ENCODE measurements at places on chromosomes 3 and 15.
A peak's percentile ranks its signal among the peaks of the same experiment; 100 is the strongest.

DNA sequence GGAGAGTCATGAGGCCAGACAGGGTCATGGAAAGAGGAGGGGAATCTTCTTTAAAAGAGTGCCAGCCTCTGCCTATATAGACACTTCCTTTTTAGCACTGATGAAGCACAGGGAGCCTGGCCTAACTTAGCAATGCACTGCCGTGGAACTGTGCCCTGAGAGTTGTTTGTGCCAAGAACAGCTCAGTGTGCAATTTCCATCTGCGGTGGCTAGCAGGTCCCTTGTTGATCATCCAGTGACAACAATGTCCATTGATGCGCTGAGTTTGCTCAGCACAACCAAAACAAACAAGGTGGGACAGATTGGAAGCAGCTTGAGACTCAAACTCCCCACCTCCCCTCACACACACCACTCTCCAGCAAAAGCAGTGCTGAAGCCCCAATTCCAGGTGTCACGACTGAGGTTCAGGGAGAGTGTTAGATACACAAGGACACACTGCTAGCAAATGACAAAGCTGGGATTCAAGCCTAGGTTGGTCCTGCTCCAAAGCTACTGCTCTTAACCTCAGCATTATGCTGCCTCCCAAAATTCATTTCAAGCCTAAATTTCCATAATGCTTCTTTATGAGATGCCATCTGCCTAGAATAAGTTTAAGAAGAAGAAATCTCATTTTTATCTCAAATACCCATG lies 316.6 kb upstream of the UBE2E2 start:
- no peak for DNase-seq

DNA sequence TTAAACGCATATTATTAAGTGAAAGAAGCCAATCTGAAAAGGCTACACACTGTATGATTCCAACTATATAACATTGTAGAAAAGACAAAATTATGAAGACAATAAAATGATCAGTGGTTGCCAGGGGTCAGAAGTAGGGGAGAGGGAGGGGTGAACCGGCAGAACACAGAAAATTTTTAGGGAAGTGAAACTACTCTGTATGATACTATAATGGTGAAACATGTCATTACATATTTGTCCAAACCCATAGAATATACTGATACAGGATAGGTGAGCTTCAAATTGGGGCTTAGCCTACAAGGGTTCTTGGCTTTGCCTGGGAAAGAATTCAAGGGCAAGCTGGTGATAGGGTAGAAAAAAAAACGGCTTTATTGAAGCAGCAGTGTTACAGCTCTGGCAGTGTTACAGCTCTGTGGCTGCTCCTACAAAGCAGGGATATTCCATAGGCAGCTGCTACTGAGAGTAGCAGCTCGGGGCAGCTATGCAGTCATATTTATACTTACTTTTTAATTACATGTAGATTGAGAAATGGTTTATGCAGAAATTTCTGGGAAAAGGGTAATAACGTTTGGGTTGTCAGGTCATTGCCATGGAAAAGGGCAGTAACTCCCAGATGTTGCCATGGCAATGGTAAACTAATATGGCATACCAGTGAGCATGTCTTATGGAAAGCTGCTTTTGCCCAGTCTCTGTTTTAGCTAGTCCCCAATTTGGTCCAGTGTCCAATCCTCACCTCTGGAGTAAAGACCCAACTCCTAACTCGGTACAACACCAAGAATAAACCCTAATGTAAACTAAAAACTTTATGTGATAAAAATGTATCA lies 125.1 kb upstream of the SLC25A36 start:
- no peak for DNase-seq

DNA sequence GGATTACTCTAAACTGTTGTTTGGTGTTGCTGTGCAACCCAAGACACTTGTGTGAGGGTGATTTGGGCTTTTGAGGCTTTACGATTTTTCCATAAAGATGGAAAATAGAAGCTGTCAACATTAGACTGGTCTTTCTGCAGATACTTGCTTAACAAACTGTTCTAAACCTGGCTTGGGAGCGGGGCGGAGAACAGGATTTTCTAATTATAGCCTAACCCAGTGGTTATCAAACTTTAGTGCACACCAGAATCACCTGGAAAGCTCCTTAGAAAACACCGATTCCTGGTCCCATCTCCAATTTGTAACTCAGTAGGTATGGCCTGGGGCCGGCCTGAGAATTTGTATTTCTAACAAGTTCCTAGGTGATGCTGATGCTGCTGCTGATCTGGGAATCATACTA lies 19.0 kb downstream of the GPR156 start:
- no peak for DNase-seq

DNA sequence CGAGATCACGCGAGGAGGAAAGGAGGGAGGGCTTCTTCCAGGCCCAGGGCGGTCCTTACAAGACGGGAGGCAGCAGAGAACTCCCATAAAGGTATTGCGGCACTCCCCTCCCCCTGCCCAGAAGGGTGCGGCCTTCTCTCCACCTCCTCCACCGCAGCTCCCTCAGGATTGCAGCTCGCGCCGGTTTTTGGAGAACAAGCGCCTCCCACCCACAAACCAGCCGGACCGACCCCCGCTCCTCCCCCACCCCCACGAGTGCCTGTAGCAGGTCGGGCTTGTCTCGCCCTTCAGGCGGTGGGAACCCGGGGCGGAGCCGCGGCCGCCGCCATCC lies 1.1 kb upstream of the SETD5 start:
- peak; percentile 91 for DNase-seq

DNA sequence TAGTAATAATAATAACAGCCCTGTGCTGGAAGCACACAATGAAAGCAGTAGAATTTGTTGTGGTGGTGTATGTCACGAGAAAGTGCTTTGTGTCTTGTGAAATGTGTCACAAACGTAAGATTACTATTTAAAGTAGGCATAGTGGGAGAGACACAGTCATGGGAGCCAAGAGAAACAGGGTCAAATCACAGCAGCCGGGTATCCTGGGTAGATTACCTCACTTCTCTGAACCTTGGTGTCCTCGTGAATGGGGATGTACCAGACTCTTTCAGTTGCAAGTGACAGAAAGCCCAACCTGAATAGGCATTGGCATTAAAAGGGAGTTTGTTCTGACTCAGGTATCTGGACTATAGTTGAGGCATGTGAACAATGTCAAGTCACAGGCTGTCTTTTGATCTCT lies 29.1 kb upstream of the SRGAP3 start:
- DNase-seq, result no peak

DNA sequence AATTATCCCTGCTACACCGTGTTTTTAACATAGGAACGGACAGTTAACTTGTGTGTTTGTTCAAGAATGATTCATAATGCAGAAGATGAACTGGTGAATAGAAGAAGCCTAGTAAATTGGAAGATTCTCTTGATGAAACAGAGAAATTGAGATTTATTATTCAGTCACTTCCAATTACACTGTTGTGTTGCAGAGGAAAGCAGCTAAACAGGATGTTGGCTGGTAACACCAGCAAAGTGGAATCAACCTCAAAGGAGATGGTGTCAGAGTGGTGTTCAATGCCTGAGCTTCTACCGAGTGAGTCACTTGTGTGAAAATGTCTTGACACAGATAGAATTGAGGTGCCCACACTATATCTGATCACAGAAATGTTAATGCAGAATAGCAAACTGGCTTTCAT lies 399.6 kb downstream of the LPP start:
- peak; percentile 31 for DNase-seq

GRCh38 chr15:75307778-75308390 lies 25.2 kb downstream of the GOLGA6D start:
- DNase-seq, result peak; percentile 50

DNA sequence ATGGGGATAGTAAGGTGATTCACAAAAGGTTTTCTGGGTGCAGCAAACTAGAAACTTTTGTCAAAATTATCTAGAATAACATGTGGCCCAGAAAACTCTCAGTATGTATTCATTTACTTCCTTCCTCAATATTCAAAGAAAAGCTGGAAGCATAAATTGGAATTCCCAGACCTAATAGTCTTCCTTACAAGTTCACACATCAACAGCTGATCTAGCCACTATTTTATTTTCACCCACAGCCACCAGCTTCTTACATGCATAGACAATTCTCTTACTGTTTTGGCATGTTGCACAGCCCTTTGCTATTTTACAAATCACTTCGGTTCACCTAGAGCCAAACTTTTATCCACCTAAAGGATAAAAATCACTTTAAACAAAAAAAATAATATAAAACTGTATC lies 647.8 kb upstream of the CCDC54 start:
- DNase-seq, result no peak

- DNase-seq, result no peak
Observed at GRCh38 chr3:157112536-157112935, 47.4 kb downstream of the CCNL1 start.

GRCh38 chr15:70437089-70437488 lies 326.3 kb downstream of the UACA start:
- DNase-seq, result no peak

GRCh38 chr15:58399739-58400138 lies 32.1 kb upstream of the LIPC start:
- DNase-seq, result no peak

GRCh38 chr3:195162033-195162669 lies 108.8 kb downstream of the XXYLT1 start:
- no peak for DNase-seq

DNA sequence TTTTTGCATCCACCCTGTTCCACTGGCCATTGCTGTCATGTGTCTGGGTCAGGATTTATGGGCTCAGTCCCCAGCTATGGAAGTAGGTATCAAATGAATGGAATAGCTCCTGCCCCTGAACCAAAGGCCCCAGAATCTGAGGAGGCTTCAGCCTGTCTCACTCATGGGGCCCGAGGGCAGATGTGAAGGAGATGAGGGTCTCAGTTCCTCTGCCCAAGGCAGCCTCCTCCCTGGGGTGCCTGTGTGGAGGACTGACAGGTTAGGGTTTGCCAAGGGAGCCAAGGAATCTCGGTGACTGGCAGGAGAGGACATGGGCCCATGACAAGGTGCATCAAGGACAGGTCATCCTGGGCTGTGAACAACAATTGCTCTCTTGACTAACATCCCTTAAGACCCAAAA lies 70.4 kb downstream of the CPN2 start:
- DNase-seq, result no peak

DNA sequence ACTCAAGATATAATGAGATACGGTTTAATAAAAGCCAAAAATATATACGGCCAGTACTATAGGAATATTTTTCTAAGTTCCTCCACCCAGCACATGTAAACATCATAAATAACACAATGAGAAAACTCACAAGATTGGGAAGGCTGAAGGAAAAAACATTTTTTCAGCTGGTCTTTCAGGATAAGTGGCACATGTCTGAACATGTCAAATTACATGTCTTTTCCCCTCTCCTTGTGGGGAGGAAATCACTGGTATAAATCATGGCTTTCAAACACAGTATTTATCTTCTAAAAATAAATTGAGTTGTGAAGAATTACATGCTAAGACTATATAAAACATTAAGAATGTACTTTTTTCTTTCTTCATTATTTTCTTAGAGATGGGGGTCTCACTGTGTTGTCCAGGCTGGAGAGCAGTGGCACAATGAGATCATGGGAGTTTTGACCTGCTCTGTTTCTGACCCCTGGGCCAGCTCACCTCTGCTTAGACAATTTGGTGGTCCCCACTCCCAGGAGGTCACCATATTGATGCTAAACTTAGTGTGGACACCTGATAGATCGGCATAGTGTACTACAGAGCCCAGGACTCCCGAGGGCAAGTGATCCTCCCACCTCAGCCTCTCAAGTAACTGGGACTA lies 32.8 kb downstream of the ETV5 start:
- no peak for DNase-seq
